ENCODE measurements at places on chromosomes 16 and 17. TPM values are rescaled to one million over a fixed set of nuclear protein-coding genes. Genes with fewer than 3 reads are reported as not detected.

The SLC46A1 gene
- 8.0 TPM for total RNA-seq

The CRISPLD2 gene
- total RNA-seq, result 122 TPM

The ADAM11 gene
- total RNA-seq, result 0.36 TPM

The KCNJ12 gene
- under 0.01 TPM for total RNA-seq

The WNK4 gene
- total RNA-seq, result under 0.01 TPM

- peaks cover 19% of the 10 kb centered on the region for H3K4me1 ChIP-seq
- peak; percentile 59 for DNase-seq
- H3K27ac ChIP-seq, result no peak overlapping the region
- no peak overlapping the region for H3K4me3 ChIP-seq
- H3K36me3 ChIP-seq, result peaks cover 2% of the 10 kb centered on the region
- H3K27me3 ChIP-seq, result no peaks in the 10 kb centered on the region
Observed at GRCh38 chr16:67105246-67105645, 4.5 kb upstream of the PHAF1 start.

- no peaks in the 10 kb centered on the region for H3K36me3 ChIP-seq
- no peaks in the 10 kb centered on the region for H3K27me3 ChIP-seq
- no peak for DNase-seq
- H3K27ac ChIP-seq, result peak overlapping the region; percentile 75
- peaks cover 34% of the 10 kb centered on the region for H3K4me1 ChIP-seq
Observed at GRCh38 chr17:40493697-40494096, 7.7 kb downstream of the TNS4 start.

- no peak overlapping the region for H3K27ac ChIP-seq
- H3K36me3 ChIP-seq, result no peaks in the 10 kb centered on the region
- no peak overlapping the region for H3K4me3 ChIP-seq
- peaks cover 20% of the 10 kb centered on the region for H3K4me1 ChIP-seq
Observed at GRCh38 chr17:64244165-64244564, 18.9 kb downstream of the TEX2 start.

- peak overlapping the region; percentile 62 for H3K4me3 ChIP-seq
- H3K36me3 ChIP-seq, result no peaks in the 10 kb centered on the region
- H3K27me3 ChIP-seq, result no peaks in the 10 kb centered on the region
Observed at GRCh38 chr17:83055911-83056582, 23.4 kb upstream of the METRNL start.

- H3K27me3 ChIP-seq, result no peaks in the 10 kb centered on the region
- peaks cover 3% of the 10 kb centered on the region for H3K36me3 ChIP-seq
- H3K4me3 ChIP-seq, result no peak overlapping the region
- H3K27ac ChIP-seq, result no peak overlapping the region
Observed at GRCh38 chr17:77507111-77507885, 366.5 kb downstream of the SEC14L1 start.

DNA sequence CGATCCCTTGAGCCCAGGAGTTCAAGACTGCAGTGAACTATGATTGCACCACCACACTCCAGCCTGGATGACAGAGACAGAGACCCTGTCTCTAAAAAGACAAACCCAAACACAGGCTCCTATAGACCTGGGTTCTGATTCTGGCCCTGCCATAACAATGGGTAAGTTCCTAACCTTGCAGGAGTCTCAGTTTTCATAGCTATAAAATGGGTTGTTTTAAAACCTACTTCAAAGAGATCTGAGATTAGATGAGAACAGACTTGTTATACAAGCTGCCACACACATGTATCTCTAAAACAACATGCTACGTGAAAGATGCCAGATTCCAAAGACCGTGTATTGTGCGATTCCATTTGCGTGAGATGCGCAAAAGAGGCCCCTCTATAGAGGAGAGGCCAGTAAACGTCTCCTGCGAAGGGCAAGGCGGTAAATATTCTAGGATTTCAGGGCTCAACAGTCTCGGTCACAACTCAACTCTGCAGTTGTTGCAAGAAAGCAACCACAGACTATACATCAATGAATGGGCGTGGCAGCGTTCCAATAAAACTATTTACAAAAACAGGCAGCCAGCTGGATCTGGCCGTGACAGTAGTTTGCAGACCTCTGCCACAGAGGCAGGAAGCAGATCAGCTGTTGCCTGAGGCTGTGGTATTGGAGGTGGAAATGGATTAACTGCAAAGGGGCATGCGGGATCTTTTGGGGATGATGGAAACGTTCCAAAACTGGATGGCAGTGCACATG, 5.9 kb downstream of the CORO7 start:
- H3K27me3 ChIP-seq, result no peaks in the 10 kb centered on the region
- DNase-seq, result peak; percentile 91
- H3K36me3 ChIP-seq, result peaks cover 6% of the 10 kb centered on the region

- DNase-seq, result peak; percentile 100
- H3K4me1 ChIP-seq, result peaks cover 40% of the 10 kb centered on the region
- H3K36me3 ChIP-seq, result peaks cover 5% of the 10 kb centered on the region
- H3K27me3 ChIP-seq, result no peaks in the 10 kb centered on the region
- peak overlapping the region; percentile 87 for H3K27ac ChIP-seq
Observed at GRCh38 chr16:75265911-75266701, 14.7 kb upstream of the BCAR1 start.

- peak overlapping the region; percentile 76 for H3K4me3 ChIP-seq
- H3K27ac ChIP-seq, result peak overlapping the region; percentile 69
- peaks cover 15% of the 10 kb centered on the region for H3K4me1 ChIP-seq
- no peaks in the 10 kb centered on the region for H3K36me3 ChIP-seq
- DNase-seq, result no peak
- no peaks in the 10 kb centered on the region for H3K27me3 ChIP-seq
Observed at GRCh38 chr16:68236826-68237242, 907 bp upstream of the ESRP2 start.

DNA sequence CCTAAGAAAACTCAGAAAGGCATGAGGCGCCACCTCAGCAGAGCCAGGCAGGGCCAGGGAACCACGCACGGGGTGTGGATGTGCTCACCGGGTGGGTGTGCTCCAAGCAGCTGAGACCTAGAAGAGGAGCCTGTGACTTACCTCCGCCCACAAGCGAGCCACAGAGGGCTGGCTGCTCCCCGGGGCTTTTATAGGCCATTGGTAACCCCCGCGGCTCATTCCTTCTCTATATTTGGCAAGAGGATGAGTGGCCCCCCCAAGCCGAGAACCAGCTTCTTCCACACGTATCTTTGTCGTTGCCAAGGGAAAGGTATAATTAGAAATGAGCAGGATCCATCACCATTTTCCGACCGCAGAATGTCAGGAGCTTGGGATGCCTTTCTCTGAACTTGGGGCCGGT, at the start of gene MYH3:
Gene MYH3 (minus strand): TSS at position 162 of the 400 bp plus-strand sequence. CDS start 2,245 bp downstream, outside the sequence.
- H3K4me3 ChIP-seq, result no peak within 1 kb of the TSS
- no peaks in the 10 kb centered on the region for H3K27me3 ChIP-seq
- no peaks in the 10 kb centered on the region for H3K4me1 ChIP-seq
- no peaks in the 10 kb centered on the region for H3K36me3 ChIP-seq

- DNase-seq, result no peak
- peaks cover 28% of the 10 kb centered on the region for H3K27me3 ChIP-seq
- H3K27ac ChIP-seq, result no peak overlapping the region
- H3K4me3 ChIP-seq, result no peak overlapping the region
- H3K4me1 ChIP-seq, result peaks cover 8% of the 10 kb centered on the region
Observed at GRCh38 chr17:2017274-2017941, 7.7 kb downstream of the RTN4RL1 start.

DNA sequence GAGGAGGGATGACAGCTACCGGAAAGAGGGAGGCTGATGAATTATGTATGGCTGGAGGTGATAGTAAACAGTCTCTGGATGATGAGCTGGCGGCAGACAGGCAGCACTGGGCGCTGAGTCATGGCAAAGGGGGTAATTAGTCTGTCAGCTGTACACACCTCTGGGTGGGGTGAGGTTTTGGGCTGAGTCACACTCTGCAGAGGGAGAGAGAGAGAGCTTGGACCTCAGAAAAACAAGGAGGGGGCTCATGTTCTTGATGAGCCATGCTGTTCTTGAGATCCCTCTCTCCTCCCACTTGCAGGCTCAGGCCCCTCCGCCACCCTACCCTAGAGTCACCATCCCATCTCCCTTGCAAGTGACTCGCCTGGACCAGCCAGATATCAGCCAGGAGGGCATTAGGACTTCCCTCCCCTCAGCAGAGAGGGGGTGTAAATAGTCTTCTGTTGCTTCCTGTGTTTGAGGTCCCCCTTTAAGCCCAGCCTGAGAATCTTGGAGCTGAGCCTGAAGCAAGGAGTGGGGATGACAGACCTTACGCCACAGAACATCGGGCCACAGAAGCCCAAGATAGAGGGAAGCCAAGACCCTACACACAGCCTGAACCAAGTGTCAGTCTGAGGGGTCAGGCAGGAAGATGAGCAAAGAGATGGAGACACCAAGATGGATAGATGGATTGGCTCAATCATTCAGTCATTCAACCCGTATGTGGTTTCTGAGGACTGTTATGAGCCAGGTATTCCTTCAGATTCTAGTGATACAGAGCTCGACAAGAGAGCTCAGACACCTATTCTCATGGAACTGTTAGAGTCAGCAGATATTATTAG, 383.2 kb upstream of the CCL2 start:
- no peaks in the 10 kb centered on the region for H3K4me1 ChIP-seq
- H3K27me3 ChIP-seq, result no peaks in the 10 kb centered on the region
- no peak overlapping the region for H3K4me3 ChIP-seq
- no peak overlapping the region for H3K27ac ChIP-seq
- DNase-seq, result no peak

DNA sequence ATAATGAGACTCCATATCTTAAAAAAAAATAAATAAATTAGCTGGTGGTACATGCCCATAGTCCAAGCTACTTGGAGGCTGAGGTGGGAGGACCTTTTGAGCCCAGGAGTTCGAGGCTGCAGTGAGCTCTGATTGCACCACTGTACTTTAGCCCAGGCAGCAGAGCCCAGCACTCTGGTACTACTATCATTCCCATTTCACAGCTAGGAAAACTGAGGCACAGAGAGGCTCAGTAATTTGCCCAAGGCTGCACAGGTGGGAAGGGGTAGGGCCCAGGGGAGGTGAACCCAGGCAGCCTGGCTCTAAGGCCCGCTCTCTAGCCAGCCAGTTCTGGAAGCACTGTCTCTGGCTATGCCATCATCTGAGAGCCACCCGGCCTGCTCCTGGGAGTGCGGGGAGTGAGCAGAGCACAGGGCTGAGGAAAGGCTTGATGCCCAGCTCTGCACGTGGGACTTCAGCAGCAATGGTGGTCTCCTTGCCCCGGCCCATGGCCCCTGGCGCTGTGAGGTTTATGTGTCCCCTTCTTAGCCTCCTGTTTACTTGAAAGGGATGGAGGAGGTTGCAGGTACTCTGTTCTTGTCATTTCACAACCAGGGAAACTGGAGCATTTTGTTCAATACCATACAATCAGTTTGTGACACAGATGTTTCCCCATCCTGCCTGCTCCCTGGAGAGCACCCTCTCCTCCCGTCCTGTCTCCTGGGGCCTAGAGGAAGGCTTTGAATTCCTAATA, 222.3 kb downstream of the KATNIP start:
- peak; percentile 48 for DNase-seq
- H3K27ac ChIP-seq, result no peak overlapping the region
- no peaks in the 10 kb centered on the region for H3K27me3 ChIP-seq

DNA sequence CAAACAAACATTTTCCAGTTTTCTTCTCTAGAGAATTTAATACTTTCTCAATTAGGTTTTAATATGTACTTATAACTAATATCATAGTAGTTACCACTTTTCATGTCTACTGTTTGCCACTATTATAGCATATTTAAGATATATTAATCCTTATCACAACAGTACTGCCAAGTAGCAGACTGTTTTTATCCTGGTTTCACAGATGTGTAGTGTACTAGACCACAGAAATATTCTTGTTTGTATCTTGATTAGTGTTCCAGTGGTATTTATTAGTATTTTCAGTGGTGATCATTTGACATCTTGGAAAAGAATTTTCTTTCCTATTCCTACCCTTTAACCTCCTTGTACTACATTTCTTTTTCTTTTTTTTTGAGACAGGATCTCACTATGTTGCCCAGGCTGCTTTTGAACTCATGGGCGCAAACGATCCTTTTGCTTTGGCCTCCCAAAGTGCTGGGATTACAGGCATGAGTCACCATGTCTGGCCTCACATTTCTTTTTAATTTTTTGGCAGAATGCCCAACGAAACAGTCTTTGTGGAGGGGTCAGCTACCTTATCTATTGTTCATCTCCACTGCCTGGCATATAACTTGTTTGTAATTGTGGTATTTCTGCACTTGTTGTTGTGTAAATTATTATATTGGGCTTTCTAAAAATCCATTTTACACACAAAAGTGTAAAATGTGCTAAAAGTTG, 27.2 kb downstream of the MAP2K4 start:
- DNase-seq, result no peak
- H3K36me3 ChIP-seq, result no peaks in the 10 kb centered on the region
- H3K4me3 ChIP-seq, result no peak overlapping the region
- no peaks in the 10 kb centered on the region for H3K27me3 ChIP-seq
- H3K27ac ChIP-seq, result no peak overlapping the region

- no peaks in the 10 kb centered on the region for H3K36me3 ChIP-seq
- no peaks in the 10 kb centered on the region for H3K27me3 ChIP-seq
- no peaks in the 10 kb centered on the region for H3K4me1 ChIP-seq
- no peak for DNase-seq
- no peak overlapping the region for H3K4me3 ChIP-seq
- H3K27ac ChIP-seq, result no peak overlapping the region
Observed at GRCh38 chr16:27113341-27113841, 46.7 kb downstream of the C16orf82 start.

DNA sequence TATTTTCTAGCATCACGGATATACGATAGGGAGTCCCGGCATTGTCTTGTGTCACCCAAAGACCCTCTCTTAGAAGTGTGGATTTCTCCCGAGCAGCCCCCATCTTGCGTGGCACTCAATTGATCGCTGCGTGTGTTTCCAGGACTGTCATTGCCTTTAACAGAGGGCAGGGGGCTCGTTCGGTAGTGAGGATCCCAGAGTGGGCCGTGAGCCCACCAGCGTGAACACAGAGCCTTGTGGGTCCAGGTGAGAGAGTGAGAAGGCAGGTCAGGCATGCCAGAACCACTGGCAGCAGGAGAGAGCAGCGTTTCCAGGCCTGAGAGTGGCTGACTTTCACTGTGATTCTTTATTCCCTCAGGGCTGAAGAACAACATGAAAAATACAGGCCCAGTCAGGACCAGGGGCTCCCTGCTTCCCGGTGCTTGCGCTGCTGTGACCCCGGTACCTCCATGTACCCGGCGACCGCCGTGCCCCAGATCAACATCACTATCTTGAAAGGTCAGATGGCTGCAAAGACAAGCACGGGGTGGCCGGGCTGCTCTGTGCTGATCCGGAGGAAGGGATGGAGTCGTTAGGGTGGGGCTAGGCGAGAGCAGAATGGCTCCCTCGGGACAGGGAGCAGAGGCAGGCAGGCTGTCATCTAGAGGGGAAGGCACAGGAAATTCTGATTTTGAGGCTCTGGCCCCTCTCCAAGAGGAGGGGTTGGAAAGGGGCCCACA, 22.4 kb downstream of the C1QTNF1 start:
- peak; percentile 86 for DNase-seq
- H3K27ac ChIP-seq, result no peak overlapping the region
- no peak overlapping the region for H3K4me3 ChIP-seq
- H3K36me3 ChIP-seq, result no peaks in the 10 kb centered on the region
- H3K4me1 ChIP-seq, result peaks cover 17% of the 10 kb centered on the region
